ENCODE measurements at places on chromosomes 2 and 18.

GRCh38 chr2:151230627-151231140 lies 31.0 kb downstream of the RBM43 start:
- no peak for DNase-seq

GRCh38 chr2:10777111-10777841 lies 35.3 kb downstream of the PDIA6 start:
- DNase-seq: no peak

DNA sequence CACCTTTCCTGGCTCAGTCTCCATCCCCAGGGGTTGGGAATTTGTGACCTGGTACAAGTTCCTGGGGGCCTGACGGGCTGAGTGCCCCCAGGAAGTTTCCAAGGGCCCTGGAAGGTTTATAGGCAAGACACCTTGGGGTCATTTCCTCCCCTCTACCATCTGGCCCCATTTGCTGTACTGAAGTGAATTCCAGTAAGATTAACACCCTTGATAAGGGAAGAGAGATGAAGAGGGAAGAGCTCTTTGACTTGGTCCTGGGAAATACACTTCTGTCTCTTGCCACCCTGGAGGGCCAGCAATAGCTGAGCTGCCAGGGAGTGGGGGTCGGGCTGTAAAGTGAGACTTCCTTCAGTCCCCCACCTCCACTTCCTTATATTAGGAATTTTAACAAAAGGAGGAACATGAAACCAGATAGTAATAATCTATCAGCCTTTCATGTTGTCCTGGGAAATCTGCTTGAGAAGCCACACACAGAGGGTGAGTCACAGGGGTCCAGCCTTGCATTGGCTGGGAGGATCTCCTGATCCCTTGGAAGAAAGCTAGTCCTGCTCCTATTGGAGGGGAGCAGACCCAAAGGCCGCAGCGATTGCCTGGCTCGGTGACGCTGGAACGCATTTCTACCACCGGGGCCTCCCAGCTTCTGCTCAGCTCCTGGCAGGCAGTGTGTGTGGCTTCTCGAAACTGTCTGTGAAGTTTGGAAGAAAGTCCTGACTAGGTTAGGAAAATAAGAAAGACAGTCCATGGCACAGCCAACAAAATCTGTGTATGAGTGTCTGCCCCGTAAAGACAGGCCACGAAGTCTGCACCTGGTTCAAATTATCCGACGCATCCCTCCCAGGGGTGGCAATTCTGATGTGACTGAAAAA lies 87.3 kb downstream of the ACAA2 start:
- no peak for DNase-seq

GRCh38 chr2:19932928-19933327 lies 31.1 kb upstream of the TTC32 start:
- DNase-seq: no peak

DNA sequence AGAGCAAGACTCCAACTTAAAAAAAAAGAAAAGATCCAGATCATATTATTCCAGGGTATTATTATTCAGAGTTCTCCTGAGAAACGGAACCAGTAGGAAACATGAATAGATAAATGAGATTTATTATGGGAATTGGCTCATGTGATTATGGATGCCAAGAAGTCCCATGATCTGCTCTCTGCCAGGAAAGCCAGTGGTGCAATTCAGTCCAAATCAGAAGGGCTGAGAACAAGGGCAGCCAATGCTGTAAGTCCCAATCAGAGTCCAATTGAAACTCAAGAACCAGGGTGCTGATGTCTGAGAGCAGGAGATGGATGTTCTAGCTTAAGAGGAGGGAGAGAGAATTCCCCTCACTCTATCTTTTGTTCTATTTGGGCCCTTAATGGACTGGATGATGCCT lies 7.8 kb downstream of the SCYGR2 start:
- no peak for DNase-seq

DNA sequence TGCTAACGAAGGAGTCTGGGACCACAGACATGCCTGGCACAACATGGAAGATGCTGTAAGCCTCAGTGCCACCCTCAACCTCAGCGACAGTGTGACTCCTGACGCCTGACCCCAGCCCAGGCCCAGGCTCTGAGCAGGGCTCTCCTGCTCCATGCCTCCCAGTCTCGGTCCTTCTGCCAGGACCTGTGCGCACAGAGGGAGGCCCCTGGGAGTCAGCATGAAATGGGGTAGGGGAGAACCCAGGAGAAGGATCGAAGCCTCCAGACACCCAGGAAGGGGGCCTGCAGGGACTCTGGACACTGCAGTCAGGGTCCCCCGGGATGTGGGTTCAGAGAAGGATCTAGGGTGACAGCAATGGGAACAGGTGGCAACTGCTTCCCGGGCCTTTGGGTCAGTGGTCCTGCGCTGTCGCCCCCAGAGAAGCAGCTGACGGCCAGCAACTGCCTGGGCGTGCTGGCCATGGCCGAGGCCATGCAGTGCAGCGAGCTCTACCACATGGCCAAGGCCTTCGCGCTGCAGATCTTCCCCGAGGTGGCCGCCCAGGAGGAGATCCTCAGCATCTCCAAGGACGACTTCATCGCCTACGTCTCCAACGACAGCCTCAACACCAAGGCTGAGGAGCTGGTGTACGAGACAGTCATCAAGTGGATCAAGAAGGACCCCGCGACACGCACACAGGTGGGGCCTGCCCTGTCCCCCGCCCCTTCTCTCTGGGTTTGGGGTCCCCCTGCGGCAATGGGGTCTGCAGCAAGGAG lies 233.9 kb downstream of the ATAD2B start:
- DNase-seq: no peak

DNA sequence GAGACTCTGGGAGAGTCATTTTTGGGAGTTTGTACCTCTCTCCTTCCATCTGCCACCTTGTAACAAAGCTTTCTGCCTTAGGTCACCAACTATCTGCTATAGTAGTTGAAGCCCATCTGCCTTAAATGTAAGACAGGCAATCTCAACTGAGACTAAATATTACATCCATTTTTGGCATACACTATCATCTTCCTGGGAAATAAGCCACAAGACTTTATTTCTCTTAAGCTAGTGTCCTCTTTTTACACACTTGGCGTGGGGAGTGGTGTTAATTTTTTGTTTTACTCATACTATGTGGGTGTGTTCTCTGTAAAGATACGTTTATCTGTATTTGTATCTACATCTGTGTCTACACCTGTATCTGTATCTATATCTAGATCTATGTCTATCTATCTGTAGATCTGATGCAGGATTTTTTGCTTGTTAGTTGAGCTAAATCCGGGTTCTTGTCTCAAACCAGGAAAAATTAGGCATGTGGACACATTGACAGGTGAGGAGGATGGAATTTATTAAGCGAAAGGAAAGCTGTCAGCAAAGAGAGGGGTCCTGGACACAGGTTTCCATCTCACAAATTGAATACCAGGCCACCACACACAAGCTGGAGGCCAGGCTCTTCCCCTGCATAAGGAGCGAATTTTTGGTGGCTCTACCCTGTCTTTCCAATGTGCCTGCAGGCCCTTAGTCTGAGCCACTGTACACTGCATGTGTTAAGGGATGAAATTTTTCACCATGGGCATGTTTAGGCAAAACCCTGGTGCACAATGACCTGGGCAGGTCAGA lies 64.8 kb upstream of the RND3 start:
- DNase-seq: no peak

GRCh38 chr2:145020694-145021093 lies 500.8 kb upstream of the ZEB2 start:
- DNase-seq: no peak

GRCh38 chr2:133173224-133173623 lies 395.0 kb downstream of the NCKAP5 start:
- no peak for DNase-seq

- DNase-seq: no peak
Measured at GRCh38 chr2:30756971-30757370, 50.3 kb downstream of the CAPN13 start.

DNA sequence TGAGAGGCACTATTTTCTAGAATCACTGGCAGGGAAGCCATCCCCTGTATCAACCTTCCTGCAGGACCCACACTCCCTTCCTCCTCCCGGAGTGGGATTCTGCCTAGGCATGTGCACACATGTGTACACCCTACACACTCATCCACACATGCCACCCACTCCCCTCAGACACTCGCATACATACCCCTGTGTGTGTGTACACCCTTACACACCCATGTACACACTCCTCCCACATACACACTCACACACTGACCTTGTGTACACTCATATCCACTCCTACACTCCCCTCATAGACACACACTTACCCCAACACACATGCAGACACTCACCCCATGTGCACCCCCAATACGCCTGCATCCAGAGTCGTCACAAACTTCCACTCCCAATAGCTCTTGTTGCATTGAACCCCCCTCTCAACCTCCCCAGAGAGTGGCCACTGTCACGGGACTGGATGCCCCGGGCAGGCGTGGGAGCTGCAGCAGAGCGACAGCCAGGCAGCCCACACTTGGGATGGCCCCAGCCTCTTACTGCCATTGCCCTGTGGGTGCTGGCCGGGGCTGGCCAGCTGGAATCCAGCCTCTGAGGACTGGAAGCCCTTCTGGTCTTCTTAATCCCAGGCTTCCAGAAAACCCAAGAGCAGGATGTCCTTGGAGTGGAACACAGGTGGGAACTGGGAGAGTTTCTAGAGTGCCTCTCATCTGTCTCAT lies 251.0 kb downstream of the LOXHD1 start:
- no peak for DNase-seq

- no peak for DNase-seq
Measured at GRCh38 chr2:161045726-161046125, 114.5 kb upstream of the TANK start.

DNA sequence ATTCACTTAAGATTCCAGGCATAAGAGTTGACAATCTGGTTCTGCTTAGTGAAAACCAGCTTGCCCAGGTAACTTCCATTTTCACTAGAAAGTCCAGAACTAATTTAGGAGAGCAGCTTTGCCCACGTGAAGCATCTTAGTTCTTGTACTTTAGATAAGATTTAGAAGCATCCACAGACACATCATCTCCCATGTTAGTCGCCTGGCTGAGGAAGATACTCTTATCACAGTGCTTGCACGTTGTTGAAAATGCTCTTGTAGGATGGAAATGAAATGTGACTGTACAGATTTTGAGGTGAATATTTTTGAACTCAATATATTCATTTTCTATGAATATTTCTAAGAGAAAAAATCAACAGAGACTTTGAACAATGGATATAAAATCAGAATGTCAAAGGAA lies 159.7 kb downstream of the SOCS6 start:
- DNase-seq: no peak

GRCh38 chr2:167640096-167640495 lies 607.3 kb downstream of the STK39 start:
- no peak for DNase-seq

DNA sequence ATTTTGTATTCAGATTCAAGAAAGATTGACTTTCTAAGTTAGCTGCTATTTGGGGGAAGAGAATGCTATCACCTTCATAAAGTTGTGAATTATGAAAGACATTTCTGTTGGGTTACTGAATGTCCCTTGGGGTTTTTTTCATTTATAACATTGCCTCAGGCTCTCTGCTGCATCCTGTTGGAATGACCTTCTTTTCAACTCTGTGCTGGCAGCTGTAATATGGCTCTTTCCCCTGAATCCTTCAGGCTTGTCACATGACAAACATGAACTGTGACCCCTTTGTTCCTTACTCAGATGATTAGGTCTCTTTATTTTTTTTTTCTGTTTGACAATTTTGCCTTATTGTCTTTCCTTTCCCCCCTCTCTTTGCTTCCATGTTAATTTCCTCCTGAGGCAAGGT lies 159.8 kb downstream of the TAF4B start:
- no peak for DNase-seq

DNA sequence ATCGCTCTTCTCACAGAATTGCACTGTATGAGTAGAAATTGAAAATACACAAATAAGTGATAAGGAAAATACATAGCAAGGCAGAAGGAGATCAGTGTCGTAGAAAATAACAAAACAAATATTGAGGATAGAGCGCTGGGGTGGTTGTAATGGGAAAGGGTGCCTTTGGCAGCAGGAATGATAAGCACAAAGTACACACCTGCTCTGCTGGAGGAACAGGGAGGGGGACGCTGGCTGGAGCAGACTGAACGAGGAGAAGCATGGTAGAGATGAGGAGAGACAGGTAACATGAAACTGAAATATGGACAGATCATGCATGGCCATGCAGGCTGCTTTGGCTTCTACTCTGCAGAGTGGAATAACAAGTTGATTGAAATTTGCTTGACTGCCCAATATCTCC lies 181.2 kb upstream of the FSHR start:
- no peak for DNase-seq

GRCh38 chr18:75110846-75111415 lies 98.0 kb downstream of the PTGR3 start:
- DNase-seq: no peak

GRCh38 chr2:70852824-70853223 lies 17.2 kb upstream of the CD207 start:
- DNase-seq: no peak

DNA sequence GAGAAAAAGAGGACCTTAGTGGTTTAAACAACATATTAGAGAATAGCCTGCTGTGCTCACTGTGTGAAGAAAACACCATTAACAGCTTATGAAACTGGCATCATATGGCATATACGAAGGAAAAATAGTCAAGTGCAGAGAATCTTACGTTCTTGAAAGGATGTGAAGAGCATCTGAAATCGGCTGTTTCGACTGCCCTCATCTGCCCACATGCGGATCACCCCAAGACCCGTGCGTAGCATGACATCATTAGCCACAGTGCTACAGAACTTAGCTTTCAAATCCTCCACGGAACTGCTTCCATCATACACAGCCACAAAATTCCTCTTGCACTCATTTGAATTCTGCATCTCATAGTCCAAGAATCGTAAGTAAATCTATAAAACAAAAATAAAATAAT lies 84.3 kb downstream of the NETO1 start:
- DNase-seq: no peak

DNA sequence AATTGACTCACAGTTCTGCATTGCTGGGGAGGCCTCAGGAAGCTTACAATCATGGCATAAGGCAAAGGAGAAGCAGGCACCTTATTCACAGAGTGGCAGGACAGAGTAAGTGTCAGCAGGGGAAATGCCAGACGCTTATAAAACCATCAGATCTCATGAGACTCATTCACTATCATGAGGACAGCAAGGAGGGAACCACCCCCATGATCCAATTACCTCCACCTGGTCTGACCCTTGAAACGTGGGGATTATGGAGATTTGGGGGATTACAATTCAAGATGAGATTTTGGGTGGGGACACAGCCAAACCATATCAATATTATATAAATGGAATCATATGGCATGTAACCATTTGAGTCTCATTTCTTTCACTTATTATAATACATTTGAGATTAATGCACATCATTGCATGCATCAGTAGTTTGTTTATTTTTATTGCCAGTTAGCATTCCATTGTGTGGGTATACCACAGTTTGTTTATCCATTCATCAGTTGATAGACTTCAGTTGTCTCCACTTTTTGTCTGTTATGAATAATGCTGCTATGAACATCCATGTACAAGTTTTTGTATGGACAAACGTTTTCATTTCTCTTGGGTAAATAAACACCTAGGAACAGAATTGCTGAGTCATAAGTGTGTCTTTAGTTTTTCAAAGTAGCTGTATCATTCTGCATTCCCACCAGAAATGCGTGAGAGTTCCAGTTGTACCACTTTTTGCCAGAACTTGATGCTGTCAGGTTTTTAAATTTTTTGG lies 5.8 kb upstream of the SRBD1 start:
- no peak for DNase-seq

GRCh38 chr2:220226076-220226475 lies 598.6 kb downstream of the SLC4A3 start:
- DNase-seq: no peak

All from cortex of kidney (tissue), 1 donor.